Thoracic aorta (tissue), 2 donors: ENCODE measurements at places on chromosomes 5 and 9.

GRCh38 chr9:98848450-98849149 lies 41.1 kb downstream of the GALNT12 start:
- peak; percentile 69 for DNase-seq

- DNase-seq = no peak
These were observed 118.8 kb downstream of the CDC42SE2 start for GRCh38 chr5:131382407-131383395.

- DNase-seq = no peak
These were observed 55.8 kb downstream of the NSG2 start for GRCh38 chr5:174101195-174101730.

DNA sequence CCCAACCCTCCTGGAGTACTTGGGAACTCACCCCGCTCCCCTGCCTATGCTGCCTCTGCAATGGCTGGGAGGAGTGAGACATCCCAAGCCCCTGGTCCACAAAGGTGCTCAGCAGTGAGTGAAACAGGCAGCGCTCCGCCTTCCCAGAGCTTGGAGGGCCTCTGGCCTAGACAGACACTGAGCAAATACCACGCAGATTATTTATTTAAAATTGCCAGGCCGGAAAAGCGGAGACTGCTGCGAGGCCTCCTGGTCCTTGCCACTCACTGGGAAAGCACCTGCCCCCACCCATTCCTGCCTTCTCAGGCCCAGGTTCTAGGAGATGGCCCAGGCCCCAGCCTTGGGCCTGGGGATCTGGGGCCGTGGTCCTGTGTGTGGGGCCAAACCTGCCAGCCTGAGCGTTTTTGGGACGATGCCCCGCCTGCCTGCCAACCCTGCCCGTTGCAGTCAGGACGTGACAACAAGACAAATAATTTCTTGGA lies 17.4 kb downstream of the FGF18 start:
- no peak for DNase-seq

- no peak for DNase-seq
These were observed 31.3 kb downstream of the FYB1 start for GRCh38 chr5:39187831-39188731.

DNA sequence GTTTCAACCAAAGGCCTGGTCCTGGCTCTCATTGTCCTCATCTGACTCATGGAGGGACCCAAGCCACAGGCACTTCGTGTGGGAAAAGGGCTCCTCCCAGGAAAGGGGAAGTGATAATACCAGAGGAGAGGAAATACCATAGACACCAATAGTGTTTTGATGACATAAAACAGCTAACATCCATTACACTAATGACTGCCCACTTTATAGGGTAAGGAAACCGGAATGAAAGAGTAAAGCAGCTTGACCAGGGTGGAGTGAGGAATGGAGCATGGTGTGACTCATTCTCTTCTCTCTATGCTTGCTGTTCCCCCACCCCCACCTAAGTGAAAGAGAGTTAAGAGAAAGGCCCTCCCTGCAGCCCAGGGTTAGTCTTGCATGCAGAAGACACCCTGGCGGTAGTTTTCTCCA lies 67.4 kb upstream of the HRH2 start:
- DNase-seq = no peak

DNA sequence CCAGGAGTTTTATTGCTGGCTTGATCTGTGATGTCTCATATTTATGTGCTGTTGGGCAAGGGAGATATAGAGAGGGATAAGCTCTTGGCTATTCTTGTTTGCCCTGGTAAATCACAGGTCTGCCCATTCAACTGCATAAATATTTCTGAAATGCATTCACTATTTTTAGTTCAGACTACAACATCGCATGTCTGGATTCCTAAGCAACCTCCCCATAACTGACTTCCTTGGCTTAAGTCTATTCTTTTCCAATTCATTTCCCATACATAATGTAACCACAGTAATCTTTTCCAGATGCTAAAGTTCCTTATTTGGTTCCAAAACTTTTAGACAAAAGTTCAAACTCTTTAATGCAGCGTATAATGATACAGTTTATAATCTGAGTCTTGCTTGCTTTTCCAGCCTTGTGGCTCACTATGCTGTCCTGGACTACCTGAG lies 321.4 kb upstream of the ACTBL2 start:
- DNase-seq = no peak

GRCh38 chr5:36728697-36729543 lies 122.5 kb downstream of the SLC1A3 start:
- no peak for DNase-seq

- DNase-seq = no peak
These were observed 1.6 kb upstream of the GALT start for GRCh38 chr9:34644766-34645314.

DNA sequence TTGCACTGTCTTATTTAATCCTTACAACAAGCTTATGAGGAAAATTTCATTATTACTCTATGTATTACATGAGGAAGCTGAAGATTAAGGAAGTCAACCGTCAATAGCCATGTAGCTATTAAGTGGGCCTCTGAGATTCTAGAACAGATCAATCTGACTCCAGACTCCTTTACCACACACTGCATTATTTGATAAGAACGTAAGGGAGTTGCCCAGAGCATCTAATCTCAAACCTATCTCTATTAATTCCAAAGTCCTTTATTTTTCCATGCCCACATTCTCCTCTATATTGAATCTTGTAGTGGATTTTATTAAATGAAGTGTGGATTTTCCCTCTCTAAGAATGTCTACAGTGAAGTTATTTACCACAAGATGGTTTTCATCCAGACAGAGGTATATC lies 118.2 kb upstream of the MTAP start:
- DNase-seq = no peak

DNA sequence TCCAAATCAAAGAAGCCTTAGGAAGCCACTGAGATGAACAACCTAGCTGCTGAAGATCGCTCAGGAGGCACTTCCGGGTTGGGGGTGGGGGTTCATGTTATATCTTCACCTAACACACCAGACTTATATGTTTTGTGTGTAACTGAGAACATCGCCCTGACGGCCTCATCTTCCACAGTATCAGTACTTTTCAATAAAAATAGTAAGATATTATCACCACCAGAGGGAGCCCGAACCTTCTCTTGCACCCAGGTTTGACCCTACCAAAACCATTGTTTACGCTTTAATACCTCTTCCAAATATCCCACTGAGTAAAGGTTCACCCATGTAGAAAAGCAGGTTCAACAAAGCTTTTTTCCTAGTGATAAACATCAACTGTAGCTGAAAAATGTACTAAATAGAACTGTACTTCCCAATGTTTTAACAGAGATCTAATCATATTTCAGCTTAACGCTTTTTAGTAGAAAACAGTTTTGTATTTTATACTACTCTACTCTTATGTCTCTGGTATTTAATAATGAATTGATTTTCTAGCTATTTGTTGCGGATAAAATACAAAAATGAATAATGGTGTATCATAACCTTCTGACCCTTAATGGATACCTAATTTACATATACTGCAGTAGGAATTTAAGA lies 244.0 kb downstream of the EPB41L4A start:
- DNase-seq = no peak

GRCh38 chr9:116990592-116990991 lies 303.5 kb downstream of the TRIM32 start:
- no peak for DNase-seq

DNA sequence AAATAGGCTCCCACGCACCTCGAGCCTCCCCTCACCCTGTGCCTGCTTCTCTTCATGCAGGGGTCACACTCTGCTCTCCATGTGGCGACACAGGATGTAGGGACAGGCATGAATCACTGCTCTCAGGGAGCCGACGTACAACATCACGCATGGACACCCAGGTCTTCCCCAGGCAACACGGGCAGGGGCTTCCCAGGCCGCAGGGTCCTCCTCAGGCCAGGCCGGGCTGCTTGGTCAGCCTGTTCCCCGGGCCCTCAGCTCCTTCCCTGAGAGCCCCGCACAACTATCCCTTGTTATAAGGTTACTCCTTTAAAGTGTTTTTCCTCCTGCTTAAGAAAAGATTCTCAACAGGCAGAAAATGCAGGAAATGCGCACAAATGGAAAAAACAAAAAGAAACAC lies 1.1 kb downstream of the SLC6A18 start:
- DNase-seq = no peak

DNA sequence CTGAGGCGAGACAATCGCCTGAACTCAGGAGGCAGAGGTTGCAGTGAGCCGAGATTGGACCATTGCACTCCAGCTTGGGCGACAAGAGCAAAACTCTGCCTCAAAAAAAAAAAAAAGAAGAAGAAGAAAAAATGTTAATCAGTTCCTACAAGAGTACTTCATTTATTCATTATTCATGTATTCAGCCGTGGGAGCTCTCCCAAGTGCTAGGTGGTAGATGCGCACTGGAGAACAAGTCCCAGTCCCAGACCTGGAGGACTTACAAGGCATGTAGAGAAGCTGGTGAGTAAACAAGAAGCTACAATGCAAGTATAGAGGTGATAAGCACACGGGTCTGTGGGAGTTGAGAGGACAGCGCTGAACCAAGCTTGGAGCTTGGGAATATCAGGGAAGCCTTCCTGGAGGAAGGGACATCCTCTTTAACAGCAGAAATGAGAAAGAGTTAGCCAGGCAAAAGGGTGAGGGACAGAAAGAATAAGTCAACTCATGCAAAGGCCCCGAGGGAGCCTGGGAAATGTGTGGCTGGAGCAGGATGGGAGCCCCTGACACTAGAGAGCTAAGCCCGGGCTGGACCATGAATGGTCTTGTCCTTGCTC lies 17.4 kb upstream of the AQP7 start:
- DNase-seq = no peak

- DNase-seq = no peak
These were observed 62.8 kb upstream of the VCAN start for GRCh38 chr5:83408719-83409118.

DNA sequence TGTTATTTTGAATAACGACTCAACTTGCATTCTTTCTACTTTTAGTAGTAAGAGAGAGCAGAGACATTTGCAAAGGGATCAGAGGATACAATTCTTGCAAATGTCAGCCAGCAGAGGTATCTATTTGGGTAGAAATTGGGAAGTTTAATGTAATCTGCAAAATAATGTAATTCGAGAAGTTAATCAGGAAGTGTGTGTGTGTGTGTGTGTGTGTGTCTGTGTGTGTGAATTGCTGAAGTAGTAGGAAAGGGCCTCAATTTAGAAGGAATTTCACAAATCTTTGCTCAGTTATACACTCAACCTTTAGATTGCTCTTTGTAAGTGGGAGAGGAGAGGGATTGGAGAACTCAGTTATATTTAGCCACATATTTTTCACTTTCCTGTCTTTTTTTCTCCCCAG lies 11.0 kb upstream of the IFNA1 start:
- no peak for DNase-seq

DNA sequence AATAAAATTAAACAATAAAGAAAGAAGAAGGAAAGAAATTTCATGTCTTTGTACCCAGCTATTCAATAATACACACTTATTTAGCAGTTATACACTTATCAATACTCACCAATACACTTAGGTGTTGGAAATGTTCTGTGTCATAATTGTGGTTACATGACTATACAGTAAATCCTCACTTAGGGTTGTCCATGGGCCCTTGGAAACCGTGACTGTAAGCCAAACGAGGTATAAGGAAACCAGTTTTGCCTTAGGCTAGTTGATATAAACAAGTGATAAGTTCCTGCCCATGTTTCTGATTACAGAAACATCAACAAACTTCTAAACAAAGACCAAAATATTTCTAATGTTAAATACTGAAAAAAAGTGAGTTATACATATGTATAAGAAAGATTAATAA lies 10.0 kb upstream of the SLCO4C1 start:
- DNase-seq = no peak

- DNase-seq = no peak
These were observed 86.9 kb upstream of the CTNNA1 start for GRCh38 chr5:138666226-138666742.

DNA sequence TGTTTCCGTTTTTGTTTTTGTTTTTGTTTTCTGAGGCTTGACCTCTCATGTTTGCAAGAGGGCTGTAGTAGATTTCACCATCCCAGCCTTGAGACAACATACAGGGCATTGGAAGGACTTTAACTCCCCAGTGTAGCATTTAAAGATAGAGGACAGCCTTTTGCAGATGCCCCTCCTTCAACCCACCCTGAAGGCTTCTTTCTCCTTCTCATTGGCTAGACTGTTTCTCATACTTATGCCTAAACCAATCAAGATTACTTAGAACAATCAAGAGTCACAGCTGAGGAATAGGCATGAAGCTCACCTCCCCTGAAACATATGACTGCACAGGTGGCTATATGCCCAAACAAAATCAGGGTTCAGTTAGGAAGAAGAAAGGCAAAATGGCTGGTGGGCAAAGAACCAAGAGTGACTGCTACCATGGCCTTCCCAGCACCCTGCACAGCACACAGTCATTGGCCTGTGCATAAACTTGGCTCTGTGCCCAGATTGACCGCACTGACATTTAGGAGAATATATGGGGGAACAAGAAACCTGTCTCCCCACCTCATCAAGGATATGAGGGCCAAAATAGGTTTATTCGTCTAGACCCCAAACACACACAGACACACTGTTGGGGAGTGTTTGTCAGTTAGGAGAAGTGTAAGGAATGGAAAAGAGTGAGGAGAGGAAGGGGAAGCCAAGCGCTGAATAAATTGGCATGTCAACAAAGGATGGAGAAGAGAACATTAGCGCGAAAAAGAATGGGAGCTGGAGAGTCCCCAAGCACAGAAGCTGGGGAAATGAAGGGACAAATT lies 137.3 kb upstream of the RANBP3L start:
- DNase-seq = no peak

- no peak for DNase-seq
These were observed 188.0 kb upstream of the ADCY2 start for GRCh38 chr5:7207979-7208378.

DNA sequence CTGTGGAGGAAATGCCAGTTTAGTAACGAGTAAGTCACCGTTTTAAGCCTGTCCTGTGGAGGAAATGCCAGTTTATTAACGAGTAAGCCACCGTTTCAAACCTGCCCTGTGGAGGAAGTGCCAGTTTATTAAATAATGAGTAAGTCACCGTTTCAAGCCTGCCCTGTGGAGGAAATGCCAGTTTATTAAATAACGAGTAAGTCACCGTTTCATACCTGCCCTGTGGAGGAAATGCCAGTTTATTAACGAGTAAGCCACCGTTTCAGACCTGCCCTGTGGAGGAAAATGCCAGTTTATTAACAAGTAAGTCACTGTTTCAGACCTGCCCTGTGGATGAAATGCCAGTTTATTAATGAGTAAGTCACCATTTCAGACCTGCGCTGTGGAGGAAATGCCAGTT lies 18.9 kb upstream of the PDCD6 start:
- no peak for DNase-seq

- DNase-seq = peak; percentile 78
These were observed 71.9 kb downstream of the MAP1B start for GRCh38 chr5:72179028-72179815.

- no peak for DNase-seq
These were observed 93.8 kb downstream of the GABBR2 start for GRCh38 chr9:98614941-98615340.

GRCh38 chr5:175107028-175107588 lies 336.9 kb downstream of the DRD1 start:
- DNase-seq = no peak

DNA sequence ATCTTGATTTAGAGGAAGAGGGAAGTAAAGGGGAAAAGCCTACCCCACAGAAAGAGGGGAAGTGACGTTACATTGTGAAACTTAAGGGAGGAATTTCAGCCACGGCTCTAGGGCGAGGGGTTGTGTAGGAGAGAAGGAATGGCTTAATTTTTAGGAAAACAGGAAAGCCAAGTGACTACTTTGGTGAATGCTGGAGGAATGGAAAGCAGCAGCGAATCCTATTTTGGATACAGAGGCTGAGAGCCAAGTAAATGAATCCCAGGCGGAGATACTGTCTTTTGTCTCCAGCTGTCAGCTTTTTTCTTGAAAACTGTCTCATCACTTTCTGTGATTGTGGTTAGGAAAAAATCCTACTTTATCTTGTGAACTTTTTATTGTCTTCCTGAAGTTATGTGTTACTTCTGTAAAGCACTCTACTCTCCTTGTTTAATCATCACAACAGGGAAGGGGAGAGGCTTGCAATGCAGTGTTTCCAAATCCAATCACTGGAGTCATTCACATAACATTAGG lies 188.4 kb downstream of the TSSK1B start:
- DNase-seq = no peak
